IMR-90 (cell line): ENCODE measurements at places on chromosomes 6 and 20. TPM values are rescaled to one million over a fixed set of nuclear protein-coding genes. Genes with fewer than 3 reads are reported as not detected.

GRCh38 chr6:10510592-10511367 lies 10.4 kb upstream of the GCNT2 start:
- peak; percentile 15 for DNase-seq

GRCh38 chr6:162670345-162670744 lies 57.2 kb downstream of the PRKN start:
- no peak for DNase-seq

Gene EPB41L1
- 12.5 and 13.9 TPM in 2 replicates for total RNA-seq

- DNase-seq = peak; percentile 52
These were observed 21.6 kb downstream of the STX7 start for GRCh38 chr6:132491303-132491702.

- no peak for DNase-seq
These were observed 133.9 kb upstream of the NEDD9 start for GRCh38 chr6:11366183-11366933.

DNA sequence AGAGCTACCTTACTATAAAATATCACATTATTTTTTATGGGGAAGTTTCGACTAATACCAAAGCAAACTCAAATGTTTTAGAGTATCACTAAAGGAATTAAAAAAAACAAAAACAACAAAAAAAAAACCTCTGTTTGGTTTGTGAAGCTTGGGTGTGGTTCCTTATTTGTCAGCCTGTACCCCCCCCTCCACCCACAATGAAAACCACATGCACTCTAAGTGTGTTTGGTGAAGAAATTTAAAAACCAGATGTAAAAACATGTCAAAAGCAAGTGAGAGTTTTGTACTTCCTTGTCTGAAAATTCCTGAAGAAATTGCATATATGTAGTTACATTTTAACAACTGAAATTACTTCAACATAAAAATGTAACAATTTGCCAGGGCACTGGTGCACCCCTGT lies 3.1 kb downstream of the STK38 start:
- no peak for DNase-seq

Gene UBD
- total RNA-seq = not detected in 2 replicates

Gene TM9SF4
- total RNA-seq = 31.1 and 35.3 TPM in 2 replicates

GRCh38 chr6:167426084-167426483 lies 101.2 kb downstream of the TTLL2 start:
- no peak for DNase-seq

GRCh38 chr6:154412106-154412820 lies 55.7 kb upstream of the IPCEF1 start:
- DNase-seq = peak; percentile 22

- peak; percentile 38 for DNase-seq
These were observed 274.9 kb downstream of the UTRN start for GRCh38 chr6:144559865-144560593.

DNA sequence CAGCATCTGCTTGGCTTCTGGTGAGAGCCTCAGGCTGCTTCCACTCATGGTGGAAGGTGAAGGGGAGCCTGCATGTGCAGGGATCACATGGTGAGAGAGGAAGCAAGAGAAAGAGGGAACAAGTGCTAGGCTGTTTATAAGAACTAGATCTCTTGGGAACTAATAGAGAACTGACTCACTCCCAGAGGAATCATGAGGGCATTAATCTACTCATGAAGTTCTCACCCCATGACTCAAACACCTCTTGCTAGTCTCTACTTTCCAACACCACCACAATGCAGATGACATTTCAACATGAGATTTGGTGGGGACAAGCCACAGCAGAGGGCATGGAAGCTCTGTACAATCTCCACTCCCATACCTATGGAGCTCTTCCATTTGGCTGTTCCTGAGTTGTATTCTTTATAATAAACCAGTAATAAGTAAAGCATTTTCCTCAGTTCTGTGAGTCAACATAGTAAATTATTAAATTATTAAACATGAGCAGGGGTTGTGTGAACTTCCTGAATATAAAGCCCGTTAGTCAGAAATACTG lies 524.1 kb upstream of the NRSN1 start:
- DNase-seq = no peak

Gene CDSN
- total RNA-seq = not detected in 2 replicates

- DNase-seq = peak; percentile 61
These were observed 8.3 kb upstream of the ANKRD60 start for GRCh38 chr20:58236612-58237317.

Gene PRKN
- total RNA-seq = 0.18 and 0.28 TPM in 2 replicates

Gene BPIFA2
- total RNA-seq = not detected in 2 replicates

Gene KIFC1
- 33.9 and 35.3 TPM in 2 replicates for total RNA-seq

Gene SMIM13
- total RNA-seq = 10.0 and 17.2 TPM in 2 replicates

Gene CRISP2
- total RNA-seq = not detected in 2 replicates

Gene APOBEC2
- not detected in 2 replicates for total RNA-seq

GRCh38 chr6:41318261-41318653 lies 17.2 kb upstream of the NCR2 start:
- DNase-seq = no peak

Gene MCCD1
- not detected in 2 replicates for total RNA-seq

DNA sequence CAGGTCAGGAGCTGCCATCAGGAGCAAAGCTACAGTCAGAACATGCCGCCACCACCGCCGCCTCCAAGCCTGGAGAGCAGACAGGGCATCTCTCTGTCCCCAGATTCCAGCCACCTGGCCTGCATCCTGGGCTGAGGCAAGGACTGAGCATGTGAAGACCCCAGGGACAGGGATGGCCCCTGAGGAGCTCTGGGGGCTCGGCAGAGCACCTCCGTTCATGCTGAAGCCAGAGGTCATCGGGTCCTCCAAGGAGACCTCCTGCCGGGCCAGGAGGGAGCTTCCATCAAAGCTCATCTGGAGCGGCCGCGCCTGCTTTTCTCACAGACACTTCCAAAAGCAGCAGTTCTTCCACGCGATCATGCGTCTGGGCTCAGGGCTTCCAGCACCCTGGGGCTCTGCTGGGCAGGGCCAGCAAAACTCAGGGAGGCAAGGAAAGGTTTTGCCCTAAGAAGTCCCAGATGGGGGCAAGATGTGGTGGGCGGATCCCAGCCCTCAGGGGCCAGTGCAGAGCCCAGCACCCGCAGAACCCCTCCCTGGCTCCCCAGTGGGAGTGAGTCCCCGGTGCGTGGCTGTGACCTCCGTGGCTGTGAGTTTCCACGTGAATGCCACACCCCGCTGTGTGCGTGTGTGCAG lies 138.4 kb downstream of the TAF4 start:
- DNase-seq = no peak

GRCh38 chr6:117530467-117531242 lies 48.2 kb downstream of the DCBLD1 start:
- no peak for DNase-seq
